Activated CD4-positive, alpha-beta memory T cell treated with anti-CD3 and anti-CD28 coated beads, Interleukin-2, amount 10 ng/mL, durations not matched to agents 7 days and 5 days (primary cell): ENCODE measurements at places on chromosomes 6 and 20. TPM values are rescaled to one million over a fixed set of nuclear protein-coding genes. Genes with fewer than 3 reads are reported as not detected.

MOG gene
- total RNA-seq = not detected

KCNK17 gene
- total RNA-seq = not detected

SLC17A1 gene
- not detected for total RNA-seq

CTCFL gene
- total RNA-seq = not detected

ZFP57 gene
- total RNA-seq = not detected

CCN5 gene
- total RNA-seq = not detected

RNF182 gene
- total RNA-seq = not detected

DCDC2 gene
- total RNA-seq = not detected

PRSS16 gene
- total RNA-seq = 1.3 TPM

TREML4 gene
- total RNA-seq = not detected

ATAT1 gene
- total RNA-seq = 8.0 TPM

FAM83B gene
- not detected for total RNA-seq

VGLL2 gene
- total RNA-seq = not detected

TNNC2 gene
- total RNA-seq = not detected

HTR1E gene
- not detected for total RNA-seq

CLPSL2 gene
- total RNA-seq = not detected

ZC3H12D gene
- total RNA-seq = 37.6 TPM

FHL5 gene
- total RNA-seq = not detected

CTAGE9 gene
- total RNA-seq = not detected

TOX2 gene
- 4.4 TPM for total RNA-seq

WFDC10B gene
- not detected for total RNA-seq

SSTR4 gene
- not detected for total RNA-seq

NKX2-2 gene
- total RNA-seq = not detected

FLRT3 gene
- not detected for total RNA-seq

OPN5 gene
- total RNA-seq = not detected

LINC00237 gene
- total RNA-seq = not detected

PAX1 gene
- not detected for total RNA-seq

C6orf15 gene
- not detected for total RNA-seq

TFAP2A gene
- total RNA-seq = 0.20 TPM

NMBR gene
- total RNA-seq = not detected

VWA7 gene
- 11.0 TPM for total RNA-seq

ANGPT4 gene
- not detected for total RNA-seq

C6orf58 gene
- total RNA-seq = not detected

OR2H1 gene
- not detected for total RNA-seq

ARID1B gene
- total RNA-seq = 63.4 TPM

C20orf141 gene
- not detected for total RNA-seq

SYTL3 gene
- 135 TPM for total RNA-seq

TCF21 gene
- total RNA-seq = not detected

FBXO30 gene
- 5.5 TPM for total RNA-seq

HACE1 gene
- total RNA-seq = 22.4 TPM

PLG gene
- 0.30 TPM for total RNA-seq

SOBP gene
- total RNA-seq = 0.33 TPM

RSPO3 gene
- not detected for total RNA-seq

ITPR3 gene
- 54.2 TPM for total RNA-seq

KATNA1 gene
- total RNA-seq = 23.0 TPM

WASF1 gene
- 0.76 TPM for total RNA-seq

MAP7 gene
- 1.8 TPM for total RNA-seq

BPIFB2 gene
- not detected for total RNA-seq

NKAPL gene
- total RNA-seq = not detected

GLP1R gene
- not detected for total RNA-seq

EFCAB8 gene
- 0.25 TPM for total RNA-seq

CBFA2T2 gene
- total RNA-seq = 20.3 TPM

DTD1 gene
- 33.4 TPM for total RNA-seq
